Activated T-helper 1 cell treated with Interleukin-2 at 50 U/mL for 16 hours (primary cell): ENCODE measurements at places on chromosomes 7 and 10.

DNA sequence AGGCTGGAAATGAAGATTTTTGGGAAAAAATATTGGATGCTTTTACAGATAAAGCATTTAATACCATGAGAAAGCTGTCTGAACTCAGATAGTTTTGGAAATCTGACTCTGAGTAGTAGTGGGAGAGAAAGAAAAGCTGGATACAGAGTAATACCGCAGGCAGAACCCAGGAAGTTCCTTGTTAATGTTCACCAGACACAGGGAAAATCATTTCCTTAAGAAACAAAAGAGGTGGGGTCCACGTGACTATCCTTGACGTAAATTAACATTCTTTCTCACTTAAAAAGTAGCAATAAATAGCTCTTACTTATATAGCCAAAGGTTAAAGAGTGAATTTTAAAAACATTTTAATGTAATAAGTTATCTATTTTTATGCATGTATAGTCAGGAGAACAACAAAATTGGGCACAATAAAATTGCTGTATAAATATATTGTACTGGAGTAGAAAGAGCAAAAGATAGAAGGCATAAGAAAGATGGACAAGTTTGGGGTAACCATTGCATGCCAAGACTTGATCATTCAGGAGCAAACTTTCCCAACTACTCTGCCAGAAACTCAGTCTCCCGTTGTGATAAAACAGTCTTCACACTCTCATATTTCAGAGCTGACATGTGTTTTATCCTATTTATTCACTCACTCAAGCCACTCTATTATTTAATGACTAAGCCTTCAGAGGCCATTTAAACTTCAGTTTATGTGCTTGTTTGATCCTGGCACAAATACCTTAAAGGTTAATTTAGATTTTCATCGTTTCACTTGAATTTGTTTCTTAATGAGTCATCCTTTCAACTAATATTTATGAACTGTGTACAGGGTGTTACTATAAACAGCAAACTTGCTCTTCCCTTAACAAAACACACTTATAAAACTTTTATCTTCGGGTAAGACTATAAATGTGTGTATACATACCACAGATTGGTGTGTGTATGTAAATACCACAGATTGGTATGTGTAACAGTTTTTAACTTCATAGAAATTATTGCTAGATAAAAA, 143.1 kb downstream of the GNAI1 start:
- no peak for DNase-seq

DNA sequence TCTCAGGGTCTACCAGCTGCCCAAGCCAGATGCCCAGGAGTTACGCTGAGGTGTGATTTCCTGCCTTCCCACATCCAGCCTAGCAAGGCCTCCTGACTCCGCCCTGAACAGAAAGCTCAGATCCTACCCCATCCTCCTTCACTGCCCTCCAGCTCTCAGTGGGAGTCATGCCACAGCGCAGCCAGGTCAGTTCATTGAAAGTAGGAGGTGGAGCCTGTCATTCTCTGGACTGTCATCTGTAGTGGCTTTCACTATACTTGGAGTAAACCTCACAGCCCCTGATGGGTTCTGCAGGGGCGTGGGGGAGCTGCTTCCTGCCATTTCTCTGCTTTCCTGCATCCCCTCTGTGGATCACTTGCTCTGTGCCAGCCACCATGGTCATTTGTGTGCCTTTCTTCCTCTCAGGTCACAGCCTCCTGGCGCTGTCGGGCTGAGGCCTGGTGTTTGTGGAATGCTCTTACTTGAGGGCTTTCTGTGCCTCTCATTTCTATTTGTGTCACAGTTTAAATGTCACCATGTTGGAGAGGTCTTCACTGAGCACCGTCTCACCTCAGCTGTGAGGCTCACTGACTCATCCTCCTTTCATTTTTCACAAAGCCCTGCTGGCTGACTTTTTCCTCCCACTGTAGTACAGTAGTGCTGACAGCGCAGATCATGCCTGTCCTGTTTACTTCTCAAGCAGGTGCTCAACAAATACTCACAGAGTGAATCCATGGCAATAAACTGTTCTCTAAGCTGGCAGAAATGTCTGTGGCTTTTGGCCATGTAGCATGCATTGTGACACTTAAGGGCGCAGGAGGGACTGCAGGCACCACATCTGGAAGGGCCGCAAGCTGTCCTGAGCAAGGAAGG, 61.0 kb upstream of the TMEM248 start:
- DNase-seq: no peak

DNA sequence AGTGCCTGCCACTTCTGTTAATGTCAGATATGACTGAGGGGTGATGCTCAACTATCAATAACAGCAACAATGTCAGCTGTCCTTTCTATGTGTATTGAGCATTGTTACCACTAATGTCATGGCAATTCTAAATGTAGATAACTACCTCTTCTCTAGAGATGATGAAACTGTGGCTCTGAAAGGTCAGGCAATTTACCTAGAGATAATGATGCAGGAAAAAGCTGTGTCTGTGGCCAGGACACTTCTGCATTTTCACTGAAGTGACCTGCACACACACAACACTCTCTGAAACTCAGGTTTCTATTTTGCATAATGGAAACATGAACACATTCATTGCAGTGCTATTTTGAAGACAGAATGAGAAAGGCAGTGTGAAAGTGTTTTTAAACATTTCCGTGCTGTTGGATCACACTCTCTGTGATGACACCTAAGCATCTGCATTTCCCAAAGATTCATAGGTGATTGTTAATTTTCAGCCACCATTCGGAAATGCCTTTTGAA, 148.2 kb downstream of the KCND2 start:
- DNase-seq: no peak

DNA sequence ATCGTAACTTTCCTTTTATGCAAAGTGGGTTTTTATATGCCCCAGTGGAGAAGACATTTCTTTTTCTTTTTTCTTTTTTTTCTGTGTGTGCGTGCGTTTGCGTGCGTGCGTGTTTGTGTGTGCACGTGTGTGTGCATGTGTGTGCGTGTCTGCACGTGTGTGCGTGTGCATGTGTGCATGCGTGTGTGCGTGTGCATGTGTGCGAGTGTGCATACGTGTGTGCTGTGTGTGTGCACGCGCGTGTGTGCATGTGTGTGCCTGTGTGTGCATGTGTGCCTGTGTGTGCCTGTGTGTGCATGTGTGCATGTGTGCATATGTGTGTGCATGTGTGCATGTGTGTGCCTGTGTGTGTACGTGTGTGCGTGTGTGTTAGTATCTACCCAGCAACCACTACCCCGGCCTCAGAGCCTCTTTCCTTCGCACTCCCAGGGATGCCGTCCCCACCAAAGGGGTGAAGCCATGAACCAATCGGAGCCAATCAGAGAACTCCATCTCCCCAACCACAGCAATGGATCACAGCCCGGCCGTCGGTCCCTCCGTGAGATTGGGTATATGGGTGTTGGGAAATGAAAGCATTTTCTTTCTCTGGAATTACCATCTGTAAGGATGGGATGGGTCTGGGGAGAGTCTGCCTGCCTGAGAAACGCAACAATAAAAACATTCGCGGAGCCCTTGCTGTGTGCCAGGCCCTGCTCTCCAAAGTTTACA, 92.3 kb downstream of the ELFN1 start:
- DNase-seq: no peak

DNA sequence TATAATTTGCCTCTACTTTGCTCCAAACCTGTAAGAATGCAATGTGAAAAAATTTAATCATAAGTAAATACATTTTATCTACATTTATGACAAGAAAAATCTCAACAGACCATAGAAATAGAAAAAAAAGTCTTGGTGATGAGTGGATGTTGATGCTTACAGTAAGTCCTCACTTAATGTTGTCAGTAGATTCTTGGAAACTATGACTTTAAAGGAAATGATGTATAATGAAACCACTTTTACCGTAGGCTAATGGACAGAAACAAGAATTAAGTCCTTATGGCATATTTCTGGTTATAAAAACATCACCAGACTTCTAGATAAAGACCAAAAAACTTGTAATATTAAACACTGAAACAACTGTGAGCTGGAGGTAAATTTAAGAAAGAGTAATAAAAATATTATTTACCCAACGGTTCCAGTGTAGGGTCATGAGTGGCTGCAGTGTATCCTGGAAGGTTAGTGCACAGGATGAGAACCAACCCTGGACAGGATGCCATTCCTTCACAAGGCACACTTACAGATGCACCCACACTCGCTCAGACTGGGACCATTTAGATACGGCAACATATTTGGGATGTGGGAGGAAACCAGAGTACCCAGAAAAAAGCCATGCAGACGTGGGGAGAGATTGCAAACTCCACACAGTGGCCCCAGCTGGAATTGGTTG, 76.3 kb downstream of the GLCCI1 start:
- no peak for DNase-seq

- no peak for DNase-seq
These were observed 95.3 kb upstream of the MACROH2A2 start for GRCh38 chr10:69957241-69957885.

GRCh38 chr7:105830405-105831301, 45.7 kb downstream of the ATXN7L1 start:
- no peak for DNase-seq
